ENCODE measurements at places on chromosomes 2 and 18.

DNA sequence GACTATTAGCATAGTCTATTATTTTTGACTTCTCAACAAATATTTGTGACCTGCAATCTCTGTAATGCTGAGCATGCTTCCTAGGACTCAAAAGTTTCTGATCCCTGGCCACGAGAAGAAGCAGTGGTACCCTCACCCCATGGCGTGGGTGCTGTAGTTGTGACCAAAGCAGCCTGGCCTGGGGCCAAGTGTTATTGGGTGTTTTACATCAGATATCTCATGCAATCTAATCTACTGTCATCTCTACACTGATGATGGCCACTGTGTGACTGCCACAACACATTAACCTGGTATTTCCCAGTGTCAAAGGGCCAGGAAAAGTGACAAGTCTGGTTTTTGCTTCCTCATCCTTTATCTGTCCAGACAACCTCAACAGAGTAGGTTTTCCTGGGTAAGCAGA is 80.8 kb upstream of the WIPF1 start:
- DNase-seq: no peak

DNA sequence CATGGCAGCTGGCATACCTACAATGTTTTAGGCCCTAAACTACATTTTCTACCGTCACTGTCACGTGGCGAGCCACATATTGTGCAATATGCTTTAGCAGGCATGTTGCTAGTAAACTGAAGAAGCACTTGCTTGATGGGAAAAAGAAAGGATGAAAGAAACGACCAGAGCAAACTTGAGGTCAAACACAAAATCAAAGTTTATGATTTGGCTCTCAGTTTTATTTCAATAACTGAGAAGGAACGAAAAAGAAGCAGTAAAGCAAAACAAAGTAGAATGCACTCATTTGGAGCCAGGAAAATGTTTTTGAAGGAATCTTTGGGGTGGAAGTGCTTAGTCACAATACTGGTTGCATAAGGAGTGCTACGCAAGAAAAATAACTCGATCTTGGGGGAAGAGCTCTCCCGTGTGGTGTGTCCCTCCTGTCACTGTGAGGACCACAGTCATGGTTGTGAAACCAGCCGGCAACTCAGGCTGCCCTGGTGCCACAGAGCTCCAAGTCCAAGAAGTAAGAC is 349.8 kb downstream of the RBM43 start:
- DNase-seq: no peak

DNA sequence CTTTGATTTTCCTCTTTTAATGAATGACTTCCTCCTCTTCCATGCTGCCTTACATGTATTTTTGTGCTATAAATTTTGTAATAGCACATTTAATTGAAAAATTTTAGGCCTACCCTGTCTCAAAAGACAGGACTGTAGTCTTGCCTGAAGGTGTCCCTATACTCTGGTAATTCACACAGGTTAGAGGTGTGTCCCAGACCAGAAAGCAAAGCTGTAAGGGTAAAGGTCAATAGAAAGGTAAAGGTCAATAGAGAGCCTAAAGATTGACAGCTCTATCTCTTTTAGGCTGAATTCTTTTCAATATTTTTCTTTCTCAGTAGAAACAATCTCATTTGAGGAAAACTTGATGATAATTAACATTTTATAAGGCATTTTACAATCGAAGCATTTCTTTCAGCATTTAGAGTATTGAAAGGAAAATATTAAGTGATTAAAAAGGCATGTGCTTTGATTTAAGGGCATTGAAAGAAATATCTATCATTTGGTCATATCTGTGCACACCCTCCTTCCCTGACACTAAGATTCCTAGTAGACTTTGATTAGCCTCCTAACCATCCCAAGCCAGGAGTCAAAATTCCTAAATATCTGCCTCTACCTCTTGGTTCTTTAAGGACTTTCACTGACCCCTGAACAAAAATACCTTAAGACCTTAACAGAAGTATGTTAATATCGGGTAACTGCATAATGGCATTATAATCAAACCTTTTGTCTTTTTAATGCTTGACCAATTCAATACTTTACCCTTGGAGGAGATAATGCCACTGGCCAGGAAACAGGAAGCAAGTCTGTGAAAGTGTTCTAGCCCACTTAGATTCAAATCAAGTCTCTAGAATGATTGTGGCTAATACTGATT is 161.8 kb upstream of the DTNA start:
- DNase-seq: no peak

DNA sequence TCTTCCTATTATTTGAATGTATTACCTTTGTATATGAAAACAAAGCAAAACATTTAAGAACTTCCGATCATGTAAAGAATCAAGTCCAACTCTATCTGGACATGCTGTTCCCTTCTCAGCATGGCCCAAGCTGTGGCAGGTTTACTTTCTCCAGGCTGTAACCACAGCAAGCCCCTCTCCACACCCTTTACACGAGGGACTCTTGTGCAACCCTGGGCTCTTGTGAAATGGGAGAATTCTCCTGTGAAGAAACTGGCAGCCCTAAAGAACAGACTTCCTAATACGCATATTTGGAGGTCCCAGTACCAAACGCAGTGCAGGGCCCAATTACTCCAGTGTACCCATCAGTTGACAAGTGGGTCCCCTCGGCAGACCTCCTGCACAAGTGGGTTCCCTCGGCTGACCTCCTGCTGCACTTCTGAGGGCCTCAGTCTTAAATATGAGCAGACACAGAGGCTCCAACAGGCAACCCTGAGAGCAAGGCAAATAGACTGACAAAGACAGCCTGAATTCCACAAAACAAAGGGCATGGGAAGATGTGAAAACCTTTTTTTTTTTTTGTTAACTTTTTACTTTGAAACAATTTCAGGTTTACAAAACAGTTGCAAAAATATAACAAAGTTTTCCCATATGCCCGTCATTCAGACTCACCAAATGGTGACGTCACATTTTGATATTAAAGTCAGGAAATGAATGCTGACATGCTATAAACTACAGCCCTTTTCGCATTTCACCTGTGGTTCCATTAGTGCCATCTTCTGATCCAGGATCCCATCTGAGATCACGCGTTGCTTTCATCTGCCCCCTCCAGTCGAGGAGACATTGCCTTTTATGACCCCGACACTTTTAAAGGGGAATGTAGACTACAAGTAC is 78.2 kb downstream of the FBXO15 start:
- no peak for DNase-seq

- DNase-seq: no peak
Observed at GRCh38 chr2:11824901-11825828, 78.7 kb downstream of the LPIN1 start.

DNA sequence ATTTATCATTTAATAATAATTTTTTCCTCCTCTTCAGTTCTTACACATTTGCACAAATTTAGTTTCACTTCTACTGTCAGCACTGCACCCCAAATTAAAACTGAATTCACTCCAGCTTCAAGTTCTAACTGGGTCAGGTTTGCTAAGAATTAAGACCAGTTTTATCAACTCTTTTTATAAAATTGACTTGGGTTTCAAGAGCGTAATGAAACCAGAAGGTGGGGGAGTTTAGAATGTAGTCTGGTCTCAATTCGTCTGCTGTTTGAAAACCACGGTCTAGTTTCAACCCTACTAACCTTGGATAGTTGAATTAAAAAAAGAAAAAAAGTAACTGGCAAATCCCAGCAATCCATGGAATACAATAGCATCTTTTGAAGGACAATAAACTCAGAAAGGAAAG is 14.3 kb upstream of the CTLA4 start:
- no peak for DNase-seq

- no peak for DNase-seq
Observed at GRCh38 chr2:212489719-212490346, 48.8 kb downstream of the ERBB4 start.

DNA sequence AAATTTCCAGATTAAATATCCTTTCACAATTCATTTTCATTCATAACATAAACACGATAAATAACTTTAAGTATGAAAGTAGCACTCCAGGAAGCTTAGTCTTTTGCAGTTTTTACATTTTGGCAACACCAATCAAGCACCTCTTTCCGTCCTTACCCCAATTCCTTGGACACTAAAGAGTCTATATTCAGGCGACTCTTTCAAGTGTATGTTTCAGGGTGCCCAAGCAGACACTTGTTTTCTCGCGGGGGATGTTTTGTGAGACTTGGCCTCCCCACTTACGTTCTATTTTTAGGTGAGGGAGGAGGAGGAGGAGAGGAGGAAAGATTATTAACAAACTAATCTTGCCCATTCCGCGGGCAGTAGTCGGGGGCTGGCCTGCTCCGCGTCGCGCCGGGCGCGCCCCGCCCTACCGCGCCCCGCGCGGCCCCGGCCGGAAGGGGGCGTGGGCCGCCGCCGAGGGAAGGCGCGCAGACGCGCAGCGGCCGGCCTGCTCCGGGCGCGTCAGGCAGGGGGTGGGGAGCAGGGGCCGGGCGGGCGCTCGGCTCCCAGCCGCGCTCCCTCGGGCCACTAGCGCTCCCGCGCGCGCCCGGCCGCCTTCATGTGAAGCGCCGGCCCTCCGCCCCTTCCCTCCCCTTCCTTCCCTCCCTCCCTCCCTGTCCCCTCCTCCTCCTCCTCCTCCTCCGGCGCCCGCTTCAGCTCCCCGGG is at the start of gene ITPRID2:
TSS of gene ITPRID2 (plus strand) at position 473 of the 708 bp plus-strand sequence. CDS start 337 bp downstream, outside the sequence.
- DNase-seq: peak; percentile 44

GRCh38 chr18:40613721-40614120 is 1341.3 kb upstream of the PIK3C3 start:
- no peak for DNase-seq

GRCh38 chr2:24272161-24272802 is 88.1 kb downstream of the ITSN2 start:
- no peak for DNase-seq

DNA sequence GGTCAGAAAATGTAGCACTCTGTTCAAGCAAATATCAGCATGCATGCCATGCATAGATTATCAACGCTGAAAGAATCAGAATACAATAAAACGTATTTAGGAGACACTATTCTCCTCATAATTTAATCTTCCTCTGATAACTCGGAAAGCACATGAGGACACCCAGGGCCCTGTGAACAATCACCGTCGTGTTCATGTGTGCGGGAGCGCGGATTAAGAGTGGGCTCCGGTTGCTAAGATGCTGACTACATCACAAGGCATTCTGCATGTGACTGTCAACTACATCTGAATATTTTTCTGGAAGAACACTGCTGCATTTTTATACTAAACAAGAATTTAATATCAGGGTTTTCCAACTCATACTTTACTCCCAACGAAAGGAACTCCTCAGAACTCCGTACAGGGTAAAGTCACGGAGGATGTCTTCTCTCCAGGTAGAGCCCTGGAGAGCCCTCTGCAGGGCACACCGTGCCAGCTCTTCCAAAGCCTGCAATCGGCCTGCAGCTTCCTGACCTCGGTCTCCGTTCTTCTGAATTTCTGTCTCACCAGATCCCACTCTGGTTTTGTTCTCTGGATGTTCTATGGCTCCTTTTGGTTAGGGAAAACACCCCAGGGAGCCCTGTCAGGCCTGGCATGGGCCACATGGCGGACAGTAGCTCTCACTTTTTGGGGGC is 59.6 kb downstream of the ZNF516 start:
- no peak for DNase-seq

- DNase-seq: no peak
Observed at GRCh38 chr18:73365018-73365417, 497.2 kb upstream of the NETO1 start.

GRCh38 chr2:172080641-172081220 is 4.6 kb upstream of the DLX1 start:
- no peak for DNase-seq

- no peak for DNase-seq
Observed at GRCh38 chr2:5985536-5986385, 293.6 kb downstream of the SOX11 start.

- no peak for DNase-seq
Observed at GRCh38 chr2:210623506-210623905, 67.1 kb downstream of the CPS1 start.

- DNase-seq: peak; percentile 39
Observed at GRCh38 chr2:211175956-211176355, 619.6 kb downstream of the CPS1 start.

DNA sequence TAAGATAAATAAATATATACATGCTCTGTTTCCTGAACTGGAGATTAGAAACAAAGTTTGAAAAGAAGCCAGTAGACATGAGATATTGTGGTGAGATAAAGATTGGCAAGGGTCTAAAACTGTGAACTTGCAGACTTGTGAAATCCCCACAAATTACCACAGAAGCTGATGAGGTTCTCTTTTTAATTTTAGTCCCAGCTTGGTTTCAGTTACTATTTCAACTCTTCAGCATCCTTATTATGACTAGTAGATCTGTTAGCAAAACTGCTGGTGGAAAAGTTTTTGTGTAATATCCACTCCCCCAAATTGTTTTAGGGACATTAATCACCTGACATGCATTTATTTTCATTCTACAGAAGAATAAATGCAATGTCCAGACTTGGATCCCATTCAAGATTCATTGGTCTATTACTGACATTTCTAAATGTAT is 20.8 kb downstream of the RASGRP3 start:
- no peak for DNase-seq

DNA sequence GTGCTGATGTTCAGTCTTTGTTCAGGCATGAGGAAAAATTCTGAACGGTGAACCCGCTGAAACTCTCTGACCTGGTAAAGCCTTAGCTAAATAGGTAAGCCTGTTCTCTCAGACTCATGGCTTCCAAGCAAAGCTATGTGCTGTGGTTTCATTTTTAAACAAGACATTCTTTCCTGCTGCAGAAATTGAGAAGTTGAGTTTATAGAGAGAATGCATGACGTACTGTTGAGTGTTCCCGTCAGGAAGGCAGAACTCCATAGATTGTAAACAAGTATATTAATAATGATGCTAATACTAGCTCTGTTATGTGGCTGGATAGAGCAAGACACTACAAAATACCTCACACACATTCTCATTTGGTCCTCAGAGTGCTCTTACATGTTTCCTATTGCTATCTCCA is 424.0 kb upstream of the CRIM1 start:
- DNase-seq: no peak

DNA sequence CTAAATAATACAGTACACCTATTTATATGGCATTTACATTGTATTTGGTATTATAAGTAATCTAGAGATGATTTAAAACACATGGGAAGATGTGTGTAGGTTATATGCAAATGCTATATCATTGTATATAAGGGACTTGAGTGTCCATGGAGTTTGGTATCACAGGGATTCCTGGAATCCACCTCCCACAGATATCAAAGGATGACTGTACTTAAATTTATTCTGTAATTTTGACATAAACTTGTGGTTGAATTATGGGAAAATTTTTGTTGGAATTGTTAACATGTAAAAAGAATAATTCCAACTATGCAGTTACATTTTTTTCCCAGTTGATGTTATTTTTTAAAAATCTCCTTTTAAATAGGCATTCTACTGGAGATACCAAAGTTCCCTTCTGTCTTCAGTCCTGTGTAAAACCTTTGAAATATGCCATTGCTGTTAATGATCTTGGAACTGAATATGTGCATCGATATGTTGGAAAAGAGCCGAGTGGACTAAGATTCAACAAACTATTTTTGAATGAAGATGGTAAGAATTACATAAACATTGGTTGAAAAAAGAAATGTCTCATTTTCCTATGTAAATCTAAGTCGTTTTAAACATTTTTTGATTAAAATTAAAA is 24.1 kb downstream of the GLS start:
- no peak for DNase-seq

DNA sequence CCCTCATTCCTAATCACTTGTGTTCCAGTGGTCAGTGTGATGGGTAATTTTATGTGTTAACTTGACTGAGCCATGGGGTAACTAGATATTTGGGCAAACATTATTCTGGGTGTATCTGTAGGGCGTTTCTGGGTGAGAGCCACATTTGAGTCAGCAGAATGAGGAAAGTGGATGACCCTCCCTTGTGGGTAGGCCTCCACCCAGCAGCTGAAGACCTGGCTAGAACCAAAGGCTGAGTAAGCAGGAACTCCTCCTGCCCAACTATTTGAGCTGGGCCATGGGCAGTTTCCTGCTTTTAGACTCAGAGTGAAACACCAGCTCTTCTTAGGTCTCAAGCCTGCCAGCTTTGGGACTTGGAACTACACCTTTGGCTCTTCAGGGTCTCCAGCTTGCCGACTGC is 141.8 kb downstream of the ACKR3 start:
- no peak for DNase-seq
